ENCODE measurements at places on chromosomes 11 and 22.

- DNase-seq = no peak
Observed at GRCh38 chr11:134275534-134276395, at the start of gene GLB1L3. Gene GLB1L3 (plus strand): TSS chr11:134276379. CDS start chr11:134276741, 362 bp downstream.

DNA sequence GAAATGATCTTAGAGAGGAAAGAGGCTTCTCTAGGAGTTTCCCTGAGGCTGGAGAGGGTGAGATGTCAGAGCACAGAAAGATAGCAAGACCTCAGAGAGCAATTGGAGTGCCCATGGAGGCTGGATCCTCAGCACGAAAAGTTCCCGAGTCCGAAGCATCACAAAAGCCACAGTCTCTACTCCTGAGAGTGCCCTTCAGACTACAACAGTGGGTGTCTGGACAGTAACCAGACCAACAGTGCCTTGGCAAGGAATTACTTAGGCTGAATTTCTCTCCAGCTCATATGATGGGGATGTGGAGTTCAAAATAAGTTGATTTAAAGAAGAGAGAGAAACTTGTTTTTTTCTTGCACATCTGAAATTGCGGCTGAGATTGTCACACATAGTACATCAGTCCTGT lies 31.9 kb upstream of the PSMA1 start:
- DNase-seq = no peak

- DNase-seq = no peak
Observed at GRCh38 chr11:16795146-16795545, 56.7 kb downstream of the C11orf58 start.

DNA sequence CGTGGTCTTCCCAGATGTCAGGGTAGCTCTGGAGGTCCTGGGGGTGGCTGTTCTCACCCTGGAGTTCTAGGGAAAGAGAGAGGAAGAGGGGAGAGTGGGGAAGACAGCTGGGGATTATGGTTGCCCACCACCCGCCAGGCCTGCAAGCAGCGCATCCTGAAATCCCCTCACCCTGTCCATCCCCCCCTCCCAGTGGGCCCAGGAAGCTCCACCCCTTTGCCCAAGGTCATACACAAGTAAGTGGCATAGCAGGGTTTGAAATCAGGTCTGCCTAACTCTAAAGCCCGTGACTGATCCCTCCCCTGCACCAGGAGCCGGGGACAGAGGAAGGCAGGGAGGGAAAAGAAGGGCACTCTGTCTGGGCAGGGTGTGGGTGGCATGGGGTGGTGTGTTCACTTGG lies 105.3 kb downstream of the NECTIN1 start:
- DNase-seq = no peak

DNA sequence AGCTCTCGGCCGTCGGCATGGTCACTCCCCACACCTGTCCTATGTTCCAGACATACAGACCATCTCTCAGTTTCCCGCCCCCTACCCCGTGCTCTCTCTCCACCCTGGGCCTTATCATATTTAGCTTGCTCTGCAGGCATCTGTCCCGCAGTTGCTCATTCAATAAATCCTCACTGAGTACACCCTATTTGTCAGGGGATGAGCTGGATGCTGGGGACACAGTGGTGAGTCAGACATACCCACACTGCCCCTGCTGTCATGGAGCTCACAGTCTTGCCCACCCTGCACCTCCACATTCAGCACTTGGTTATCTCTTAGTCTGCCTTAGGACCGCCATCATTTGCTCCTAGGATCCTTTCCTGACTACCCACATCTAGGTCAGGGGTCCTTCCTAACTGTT lies 313.8 kb downstream of the LARGE1 start:
- no peak for DNase-seq

DNA sequence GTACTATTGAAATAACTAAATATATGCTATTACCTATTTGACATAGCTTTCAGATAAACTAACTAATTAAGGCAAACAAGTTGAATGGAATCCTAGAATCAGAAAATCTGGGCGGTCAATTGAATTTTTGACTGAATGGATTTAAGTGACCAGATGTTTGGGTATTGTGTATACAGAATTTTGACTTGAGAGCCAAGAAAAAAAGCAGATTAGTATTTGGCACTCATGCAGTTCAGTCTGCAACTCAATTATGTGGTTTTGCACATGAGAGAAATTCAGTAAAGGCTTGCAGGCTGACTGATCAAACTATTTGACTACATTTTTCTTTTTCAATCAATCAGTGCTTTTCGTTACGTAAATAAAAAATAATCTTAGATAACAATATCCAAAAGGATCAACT lies 254.8 kb downstream of the GUCY1A2 start:
- DNase-seq = no peak

GRCh38 chr22:43392385-43392989 lies 19.3 kb upstream of the MPPED1 start:
- no peak for DNase-seq

DNA sequence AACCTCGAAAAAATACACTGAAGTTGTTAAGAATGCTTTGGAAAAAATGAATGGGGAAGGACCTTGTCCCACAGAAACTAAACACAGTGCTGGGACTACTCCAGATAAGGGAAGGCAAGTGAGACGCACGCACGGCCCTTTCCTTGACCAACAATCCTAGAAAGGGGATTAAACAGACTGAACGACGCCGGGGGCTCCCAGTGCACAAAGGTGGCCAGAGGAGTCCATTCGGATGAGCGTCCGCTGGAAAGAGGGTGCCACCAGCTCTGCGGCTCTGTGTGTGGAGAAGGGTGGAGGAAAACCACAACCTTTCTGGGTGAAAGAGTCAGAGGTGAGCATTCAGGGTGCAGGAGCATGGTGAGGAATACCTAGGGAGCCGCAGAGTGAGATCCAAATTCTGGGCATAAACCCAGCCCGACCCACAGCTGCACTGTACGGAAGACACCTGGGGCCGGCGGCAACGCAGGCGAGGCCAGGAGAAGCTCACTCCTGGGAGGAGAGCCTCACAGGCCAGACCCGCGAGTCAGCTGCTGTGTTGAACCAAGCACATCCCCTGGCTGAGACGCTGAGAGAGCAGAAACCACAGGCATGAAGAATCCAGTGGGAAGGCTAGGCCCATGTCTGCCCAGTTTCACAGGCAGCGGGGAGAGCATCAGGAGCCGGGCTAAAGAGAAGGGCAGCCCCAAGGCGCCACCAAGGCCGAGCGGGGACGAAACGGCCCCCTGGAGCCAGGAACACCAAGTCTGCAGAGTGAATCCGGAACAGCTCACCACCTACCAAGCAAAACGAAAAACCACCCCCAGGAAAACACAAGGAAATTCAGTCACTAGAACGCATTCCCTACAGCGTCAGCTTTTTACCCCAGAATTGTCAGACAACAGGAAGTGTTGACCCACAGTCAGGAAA lies 177.1 kb downstream of the BRD1 start:
- no peak for DNase-seq

- no peak for DNase-seq
Observed at GRCh38 chr22:29731058-29731850, 11.5 kb downstream of the CABP7 start.

DNA sequence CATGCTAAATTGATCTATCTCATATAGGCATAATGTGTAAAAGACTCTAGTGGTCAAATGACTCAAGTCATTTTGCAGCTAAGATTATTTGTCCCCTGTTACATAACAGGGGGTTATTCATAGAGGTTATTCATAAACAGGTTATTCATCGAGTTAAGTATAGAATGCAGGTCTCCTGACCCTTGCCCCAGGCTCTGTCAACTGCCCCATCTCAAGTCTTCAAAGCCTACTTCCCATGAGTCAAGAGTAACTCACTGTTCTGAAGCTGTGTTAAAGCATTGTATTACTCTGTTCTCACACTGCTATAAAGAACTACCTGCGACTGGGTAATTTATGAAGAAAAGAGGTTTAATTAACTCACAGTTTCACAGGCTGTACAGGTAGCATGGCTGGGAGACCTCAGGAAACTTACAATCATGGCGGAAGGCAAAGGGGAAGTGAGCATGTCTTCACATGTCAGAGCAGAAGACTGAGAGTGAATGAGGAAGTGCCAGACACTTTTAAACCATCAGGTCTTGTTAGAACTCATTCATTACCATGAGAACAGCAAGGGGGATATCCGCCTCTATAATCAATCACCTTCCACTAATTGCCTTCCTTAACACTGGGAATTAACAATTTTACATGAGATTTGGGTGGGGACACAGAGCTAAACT lies 226.2 kb upstream of the BLID start:
- no peak for DNase-seq

DNA sequence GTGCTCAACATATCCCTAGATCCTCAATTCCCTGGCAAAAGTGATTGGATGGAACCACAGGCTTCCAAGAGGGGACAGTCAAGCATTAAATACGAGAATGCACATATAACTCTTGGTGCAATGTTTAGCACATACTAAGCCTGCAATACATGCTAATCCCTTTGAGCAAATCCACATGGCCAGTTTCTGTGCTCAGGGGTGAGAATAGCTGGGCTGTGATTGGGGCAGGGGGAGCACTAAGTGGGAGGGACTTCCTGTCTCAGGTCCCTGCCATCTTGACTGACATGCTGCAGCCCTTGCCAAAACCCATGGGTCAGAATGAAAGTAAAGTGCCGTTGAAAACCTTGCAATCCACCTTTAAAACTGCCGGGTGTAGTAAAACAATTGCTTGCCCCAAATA lies 2.7 kb upstream of the ADAMTS15 start:
- DNase-seq = no peak

- DNase-seq = no peak
Observed at GRCh38 chr11:5369789-5370188, 13.8 kb upstream of the OR51M1 start.

Measured in forelimb muscle (tissue), 1 donor.